ENCODE measurements at places on chromosomes 5 and 9.
A peak's percentile ranks its signal among the peaks of the same experiment; 100 is the strongest.

- DNase-seq = no peak
These were observed 94.4 kb downstream of the PDE6A start for GRCh38 chr5:149849966-149850910.

GRCh38 chr5:176901260-176902101 lies 2.3 kb upstream of the HK3 start:
- DNase-seq = no peak

DNA sequence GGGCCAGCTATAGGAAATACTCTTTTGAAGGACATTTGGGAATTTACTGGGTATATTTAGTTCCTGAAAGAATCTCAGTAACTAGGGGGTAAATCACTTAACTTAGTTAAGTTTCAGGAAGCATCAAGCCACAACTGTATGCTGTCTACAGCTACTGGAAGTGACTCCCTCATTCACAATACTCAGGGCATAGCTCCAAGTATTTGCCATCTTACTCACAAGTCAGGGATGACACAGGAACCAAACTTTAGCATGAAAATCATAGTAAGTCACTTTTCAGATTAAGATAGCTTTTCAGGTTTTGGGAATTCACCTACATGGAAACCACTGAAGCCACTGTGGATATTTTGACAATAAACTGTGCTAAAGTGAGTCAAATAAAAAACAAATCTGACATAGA lies 242.4 kb upstream of the ATP10B start:
- no peak for DNase-seq

- DNase-seq = no peak
These were observed 52.2 kb downstream of the SLC36A1 start for GRCh38 chr5:151499501-151500035.

DNA sequence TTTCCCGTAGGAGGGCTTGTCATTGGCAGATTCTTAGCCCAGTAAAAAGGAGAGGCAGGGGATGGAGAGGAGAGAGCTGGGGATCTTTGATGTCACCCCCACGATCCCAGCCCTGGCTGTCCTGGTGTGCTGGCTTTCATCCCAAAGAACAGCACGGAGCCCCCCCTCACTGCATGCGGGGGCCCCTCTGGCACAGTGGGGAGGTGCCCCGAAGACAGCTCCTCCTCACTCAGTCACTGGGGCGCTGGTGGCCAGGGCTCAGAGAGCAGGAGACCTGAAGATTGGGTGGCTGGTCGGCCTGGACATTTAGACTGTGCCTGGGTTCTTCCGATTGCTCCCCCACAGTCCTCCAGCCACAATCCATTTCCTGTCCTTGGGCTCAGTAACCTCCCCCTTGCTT lies 207.5 kb downstream of the MELK start:
- DNase-seq = no peak

- no peak for DNase-seq
These were observed 41.5 kb upstream of the MAP1B start for GRCh38 chr5:72065751-72066255.

DNA sequence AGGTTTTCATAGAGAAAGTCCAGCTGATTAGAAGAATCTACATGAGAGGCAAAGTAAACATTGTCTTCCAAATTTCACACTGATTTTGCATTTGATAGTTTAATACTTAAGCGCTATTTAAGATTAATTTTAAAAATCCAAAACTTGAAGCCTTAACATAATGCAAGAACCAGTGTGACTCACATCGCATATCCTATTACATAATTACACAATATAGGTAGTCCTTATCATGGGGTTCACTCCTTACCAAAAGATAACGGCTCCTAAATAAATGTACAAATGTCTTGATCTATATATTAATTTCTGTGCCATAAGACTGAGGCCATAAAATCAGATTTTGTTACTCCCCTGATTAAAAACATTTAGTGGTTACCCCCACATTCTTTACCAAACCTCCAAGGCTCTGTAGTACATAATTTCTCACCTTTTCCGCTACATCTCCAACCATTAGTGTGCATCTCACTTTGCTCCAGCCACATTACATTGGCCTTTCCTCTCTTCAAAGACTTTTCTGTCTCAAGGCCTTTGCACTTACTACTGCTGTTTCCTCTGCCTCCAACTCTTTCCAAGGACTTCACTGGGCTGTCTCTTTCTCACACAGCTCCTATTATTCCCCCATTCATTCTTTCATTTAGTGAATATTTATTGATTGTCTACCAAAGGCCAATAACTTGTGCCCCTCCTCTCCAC lies 1.0 kb downstream of the RIOK2 start:
- no peak for DNase-seq

GRCh38 chr5:149333711-149334443 lies 11.4 kb upstream of the GRPEL2 start:
- no peak for DNase-seq

DNA sequence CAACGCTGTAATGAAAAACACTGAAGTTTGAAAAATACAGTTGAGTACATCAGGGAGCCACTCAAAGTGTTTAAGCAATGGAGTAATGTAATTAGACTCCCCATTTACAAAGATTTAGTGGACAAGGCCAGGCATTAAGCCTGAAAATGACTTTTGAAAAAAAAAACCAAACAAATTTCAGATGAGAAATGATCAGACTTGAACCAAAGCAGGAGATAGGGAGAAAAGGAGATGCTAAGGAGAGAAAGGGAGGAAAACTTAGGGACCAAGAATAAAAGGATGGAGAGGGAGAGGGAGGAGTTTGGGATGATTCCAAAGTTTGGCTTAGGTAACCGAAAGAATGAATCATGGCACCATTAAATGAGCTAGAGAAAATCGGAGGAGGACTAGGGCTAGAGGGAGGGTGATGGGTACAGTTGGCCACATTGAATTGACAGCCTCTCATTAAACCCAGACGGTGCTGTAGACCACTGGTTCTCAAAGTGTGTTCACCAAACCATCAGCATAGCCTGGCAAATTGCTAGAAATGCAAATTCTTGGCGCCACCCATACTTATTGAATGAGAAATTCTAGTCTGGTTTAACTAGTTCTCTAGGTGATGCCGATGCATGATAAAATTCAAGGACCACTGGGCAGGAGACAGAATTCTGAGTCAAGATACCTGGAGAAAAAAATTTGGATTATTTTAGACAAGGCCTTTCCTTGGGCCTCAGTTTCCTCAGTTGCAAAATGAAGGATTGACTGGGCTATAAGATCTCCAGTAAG lies 6.2 kb upstream of the CPEB4 start:
- DNase-seq = no peak

- DNase-seq = no peak
These were observed 361.8 kb downstream of the ELAVL2 start for GRCh38 chr9:23464275-23464674.

- DNase-seq = no peak
These were observed 8.3 kb upstream of the TIFAB start for GRCh38 chr5:135460246-135461033.

GRCh38 chr5:172800088-172800551 lies 29.1 kb upstream of the DUSP1 start:
- peak; percentile 84 for DNase-seq

DNA sequence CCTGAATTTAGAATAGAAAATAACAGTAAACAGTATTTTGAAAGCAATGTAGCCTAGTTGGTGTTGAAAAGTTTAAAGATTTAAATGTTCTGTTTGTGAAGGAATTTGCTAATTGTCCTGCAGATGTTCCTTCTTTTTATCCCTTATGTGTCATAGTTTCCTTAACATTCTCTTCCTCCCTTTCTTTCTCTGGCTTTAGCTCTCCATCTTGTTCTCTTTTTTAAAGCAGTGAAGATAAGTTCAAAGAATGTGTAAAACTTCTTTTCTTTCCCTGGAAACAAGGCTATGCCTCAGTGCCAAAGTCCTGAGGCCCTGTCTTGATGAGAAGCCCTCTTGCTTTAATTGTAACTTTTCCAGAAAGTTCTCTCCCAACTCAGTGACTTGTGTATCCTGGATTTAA lies 24.4 kb upstream of the GAS1 start:
- no peak for DNase-seq

DNA sequence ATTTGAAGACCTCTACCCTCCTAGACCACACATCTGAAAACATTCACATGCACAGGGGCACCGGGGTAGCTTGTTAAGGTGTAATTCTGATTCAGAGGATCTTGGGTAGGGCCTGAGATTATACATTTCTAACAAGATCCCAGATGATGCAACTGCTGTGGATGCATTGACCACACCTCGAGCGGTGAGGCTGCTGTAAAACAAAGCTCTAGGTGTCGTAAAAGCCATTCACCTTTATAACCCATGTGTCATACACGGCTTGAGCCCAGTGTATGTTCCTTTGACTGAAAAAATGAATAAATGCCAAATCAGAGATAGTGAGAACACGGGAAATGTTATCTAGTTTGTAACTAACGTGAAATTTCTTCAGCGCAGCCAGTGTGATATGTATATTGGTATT lies 1578.2 kb upstream of the WWC1 start:
- no peak for DNase-seq

DNA sequence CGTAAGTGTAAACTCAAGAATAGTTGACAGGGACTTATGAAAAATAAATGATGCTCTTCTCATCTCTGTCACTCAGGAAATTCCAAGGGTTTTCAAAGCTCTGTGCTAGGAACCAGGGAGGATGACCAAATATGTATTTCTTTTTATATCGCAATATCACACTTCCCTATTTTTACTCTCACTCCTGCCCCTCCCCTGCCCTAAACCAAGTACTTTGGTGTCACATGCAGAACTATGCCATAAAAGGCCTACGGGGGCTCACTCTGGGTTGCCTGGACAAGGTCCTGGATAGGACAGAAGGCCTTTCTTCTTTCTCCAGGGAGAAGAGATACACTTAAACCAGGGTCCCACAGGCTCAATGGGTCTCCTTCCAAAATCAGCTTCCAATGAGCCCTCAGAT lies 8.3 kb upstream of the RETREG1 start:
- peak; percentile 62 for DNase-seq

DNA sequence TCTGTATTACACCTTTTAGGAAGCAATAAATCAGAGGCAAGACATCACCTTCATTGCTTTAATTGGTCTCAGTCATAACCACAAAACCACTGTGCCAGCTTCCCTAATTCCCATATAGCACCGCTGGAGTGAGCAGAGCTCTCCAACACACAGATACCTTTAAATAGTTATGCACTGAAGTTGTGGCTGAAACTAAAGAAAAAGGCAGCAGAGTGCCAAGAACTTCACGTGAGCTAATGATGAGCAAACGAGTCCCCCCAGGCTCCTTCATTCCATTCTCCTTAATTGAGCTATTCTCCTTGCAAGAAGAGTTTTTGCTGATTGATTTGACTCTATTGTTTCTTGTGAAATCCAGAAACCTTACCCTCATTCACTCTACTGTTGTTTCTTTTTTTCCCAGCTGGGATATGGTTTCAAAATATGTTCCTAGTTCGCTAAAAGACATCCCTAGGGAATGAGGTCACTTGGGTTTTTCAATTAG lies 501.5 kb downstream of the SPATA31D1 start:
- DNase-seq = no peak

GRCh38 chr9:116935149-116935897 lies 248.2 kb downstream of the TRIM32 start:
- DNase-seq = no peak

- peak; percentile 0 for DNase-seq
These were observed 149.8 kb upstream of the FGF10 start for GRCh38 chr5:44538797-44539601.

DNA sequence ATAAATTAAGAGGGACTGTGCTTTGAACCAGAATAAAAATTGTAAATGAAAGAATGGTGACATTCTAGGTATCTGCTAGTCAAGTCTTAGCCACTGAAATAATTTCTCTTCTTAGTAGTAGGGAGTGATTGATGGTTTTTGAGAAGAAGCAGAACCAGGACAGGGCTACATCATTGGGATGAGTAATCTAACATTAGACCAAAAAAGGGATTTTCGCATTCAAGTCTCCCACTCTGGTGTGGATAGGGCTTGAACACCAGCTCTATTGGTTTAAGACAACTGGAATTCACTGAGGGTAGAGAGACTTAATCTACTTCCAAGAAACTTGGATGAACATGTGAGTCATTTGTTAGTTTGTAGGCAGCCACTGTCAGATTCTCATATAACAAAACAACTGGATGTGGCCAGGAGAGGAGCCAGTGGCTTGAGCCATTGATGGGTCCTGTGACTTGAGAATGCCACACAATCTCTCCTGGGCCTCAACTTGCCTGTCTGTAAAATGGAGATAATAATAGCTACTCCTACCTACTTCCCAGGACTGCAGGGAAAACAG lies 16.6 kb downstream of the FAT2 start:
- no peak for DNase-seq

GRCh38 chr5:68372161-68372560 lies 156.6 kb downstream of the PIK3R1 start:
- no peak for DNase-seq

DNA sequence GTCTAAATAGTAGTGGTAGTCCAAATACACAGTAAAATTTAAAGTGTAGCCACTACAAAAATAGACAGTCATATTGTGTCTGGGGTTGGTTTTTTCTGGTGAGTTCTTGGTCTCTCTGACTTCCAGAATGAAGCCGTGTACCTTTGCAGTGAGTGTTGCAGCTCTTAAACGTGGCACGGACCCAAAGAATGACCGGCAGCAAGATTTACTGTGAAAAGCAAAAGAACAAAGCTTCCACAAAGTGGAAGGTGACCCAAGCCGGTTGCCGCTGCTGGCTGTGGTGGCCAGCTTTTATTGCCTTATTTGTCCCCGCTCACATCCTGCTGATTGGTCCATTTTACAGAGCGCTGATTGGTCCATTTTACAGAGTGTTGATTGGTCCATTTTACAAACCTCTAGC lies 188.7 kb downstream of the ZNF608 start:
- DNase-seq = no peak

GRCh38 chr5:139710319-139711066 lies 62.3 kb downstream of the CXXC5 start:
- DNase-seq = peak; percentile 68

DNA sequence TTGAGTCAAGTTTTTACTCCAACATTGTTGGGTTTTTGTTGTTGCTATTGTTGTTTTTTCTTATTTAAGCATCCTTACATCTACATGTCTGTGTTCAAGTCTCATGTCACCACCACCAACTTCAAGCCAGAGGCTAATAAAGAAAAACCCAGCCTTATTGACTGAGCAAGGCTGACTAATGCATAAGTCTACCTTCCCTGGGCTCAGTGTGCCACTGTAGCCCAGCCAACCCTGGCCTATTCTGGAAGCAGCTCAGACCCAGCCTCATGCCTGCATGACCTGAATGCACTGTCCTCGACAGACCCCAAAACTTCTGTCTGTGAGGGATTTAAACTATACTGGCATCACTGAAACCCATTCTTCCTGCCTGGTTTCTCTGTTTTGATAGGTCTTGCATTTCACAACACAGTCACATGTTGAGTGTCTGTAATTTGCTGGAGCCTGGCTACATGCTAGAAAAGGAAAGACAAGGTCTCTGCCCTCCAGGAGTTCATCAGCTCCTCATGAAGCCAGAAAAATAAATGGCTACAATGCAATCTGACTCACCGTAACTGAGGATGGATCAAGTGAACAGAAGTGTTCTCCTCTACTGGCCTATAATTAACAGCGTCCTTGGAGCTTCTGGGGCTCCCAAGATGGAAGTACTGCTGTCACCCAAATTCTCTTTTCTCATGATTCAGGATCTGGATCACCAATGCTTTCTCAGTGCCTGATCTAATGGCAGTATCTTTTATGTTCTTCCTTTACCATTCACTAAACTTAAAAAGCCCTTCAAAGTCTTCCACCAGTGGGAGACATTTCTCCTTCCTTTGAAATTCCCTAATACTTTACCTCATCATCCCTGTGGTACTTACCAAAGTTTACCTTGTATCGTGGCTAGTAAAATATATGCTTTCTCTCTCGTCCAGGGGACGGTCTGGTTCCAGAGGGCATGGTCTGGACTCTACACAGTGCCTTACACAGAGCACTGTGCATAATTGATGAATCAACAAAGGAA lies 103.9 kb upstream of the IFNE start:
- DNase-seq = no peak

GRCh38 chr5:53110156-53110555 lies 599 bp upstream of the MOCS2 start:
- no peak for DNase-seq
